ENCODE measurements at places on chromosomes 3 and 15. TPM values are rescaled to one million over a fixed set of nuclear protein-coding genes. Genes with fewer than 3 reads are reported as not detected.

PYGO1 gene
- total RNA-seq: not detected

PP2D1 gene
- total RNA-seq: not detected

ETV5 gene
- 0.16 TPM for total RNA-seq

CTXN2 gene
- total RNA-seq: 0.05 TPM

PIGZ gene
- 3.1 TPM for total RNA-seq

RARB gene
- total RNA-seq: not detected

CFAP161 gene
- not detected for total RNA-seq

MUC20 gene
- total RNA-seq: 5.3 TPM

SNTN gene
- not detected for total RNA-seq

Measured in T-helper 2 cell treated with Interferon-gamma antibody and Interleukin-4, amounts not matched to agents 100 ng/mL and 5 ng/mL, for 36 hours (primary cell).